ENCODE measurements at places on chromosomes 5 and 9.
A peak's percentile ranks its signal among the peaks of the same experiment; 100 is the strongest.

- no peak for DNase-seq
Observed at GRCh38 chr9:131771646-131772045, 31.8 kb upstream of the RAPGEF1 start.

GRCh38 chr9:20616808-20617207 is 5.5 kb downstream of the MLLT3 start:
- DNase-seq = no peak

GRCh38 chr9:136567651-136568287 is 21.9 kb upstream of the NOTCH1 start:
- no peak for DNase-seq

- DNase-seq = no peak
Observed at GRCh38 chr9:135983208-135984071, 22.3 kb upstream of the UBAC1 start.

- DNase-seq = no peak
Observed at GRCh38 chr9:85466834-85467233, 274.9 kb downstream of the AGTPBP1 start.

- no peak for DNase-seq
Observed at GRCh38 chr5:1334831-1335539, 9.9 kb downstream of the CLPTM1L start.

DNA sequence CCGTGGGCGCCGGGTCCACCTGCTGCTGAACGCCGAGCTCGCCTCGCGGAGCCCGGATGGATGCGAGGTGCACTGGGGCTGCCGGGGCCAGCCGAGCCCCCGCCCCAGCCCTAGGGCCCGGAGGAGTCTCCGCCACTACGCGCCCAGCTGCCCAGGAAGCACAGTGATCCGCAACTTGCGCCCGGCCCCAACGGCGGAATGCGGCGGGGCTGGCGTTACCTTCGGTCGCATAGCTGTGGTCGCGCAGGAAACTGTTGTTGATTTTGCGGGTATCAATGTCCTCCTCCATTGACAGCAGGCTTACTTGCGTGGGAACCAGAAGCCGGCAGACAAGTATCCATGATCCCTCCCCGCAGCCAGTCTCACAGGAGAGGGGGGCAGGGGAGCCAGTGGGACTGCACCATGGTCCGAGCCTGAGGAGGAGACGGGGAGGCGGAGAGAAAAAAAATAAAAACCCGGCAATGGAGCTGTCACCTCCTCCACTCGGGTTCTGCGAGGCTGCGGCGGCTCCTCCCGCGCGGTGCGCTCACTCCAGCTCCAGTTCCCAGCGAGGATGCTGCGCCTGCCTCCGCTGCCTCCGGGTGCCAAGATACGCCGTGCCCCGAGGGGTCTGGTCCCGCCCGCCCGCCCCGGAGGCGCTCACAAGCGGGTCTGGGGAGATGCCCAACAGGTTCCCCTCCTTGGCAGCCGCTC is 628 bp downstream of the PPP2R2B start:
- DNase-seq = peak; percentile 33

DNA sequence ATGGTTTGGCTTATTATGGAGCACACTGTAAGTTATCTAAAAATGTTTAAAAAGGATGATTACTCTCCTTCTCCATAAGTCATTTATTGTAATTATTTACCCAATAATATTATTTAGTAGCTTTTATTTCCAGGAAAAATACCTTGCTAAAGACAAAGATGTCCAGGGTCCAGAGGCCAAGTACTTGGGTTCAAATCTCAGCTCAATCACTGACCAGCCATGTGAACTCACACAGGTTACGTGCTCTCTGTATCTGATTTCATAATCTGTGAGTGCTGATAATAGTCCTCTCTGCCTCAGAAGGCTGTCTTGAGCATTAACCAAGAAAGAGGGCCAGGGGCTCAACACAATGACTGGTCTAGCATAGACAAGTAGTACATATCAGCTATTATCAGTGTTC is 27.0 kb downstream of the ALDH1A1 start:
- DNase-seq = no peak

- DNase-seq = no peak
Observed at GRCh38 chr9:89668216-89668865, 63.5 kb downstream of the GADD45G start.

- no peak for DNase-seq
Observed at GRCh38 chr5:122723606-122724352, 51.1 kb upstream of the SNX2 start.

GRCh38 chr9:86807367-86807976 is 139.8 kb downstream of the GAS1 start:
- DNase-seq = no peak

DNA sequence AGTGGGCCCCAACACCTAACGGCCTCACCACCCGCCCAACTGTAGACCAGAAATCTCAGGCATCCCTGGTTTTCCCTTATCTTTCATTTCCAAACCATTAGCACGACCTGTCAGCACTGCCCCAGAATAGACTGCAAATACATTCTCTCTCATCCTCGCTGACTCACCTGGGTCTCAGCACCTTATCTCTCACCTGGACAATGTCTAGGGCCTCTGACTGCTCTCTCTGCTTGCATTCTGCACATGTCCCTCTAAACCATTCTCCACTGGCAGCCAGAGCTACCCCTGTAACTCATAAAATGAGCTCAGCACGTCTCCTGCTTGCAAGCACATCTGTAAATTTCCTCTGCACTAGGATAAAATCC is 12.7 kb downstream of the CKMT2 start:
- DNase-seq = no peak

- no peak for DNase-seq
Observed at GRCh38 chr9:112218908-112219307, 43.8 kb upstream of the SUSD1 start.

- no peak for DNase-seq
Observed at GRCh38 chr9:134980516-134980915, 62.8 kb upstream of the FCN1 start.

DNA sequence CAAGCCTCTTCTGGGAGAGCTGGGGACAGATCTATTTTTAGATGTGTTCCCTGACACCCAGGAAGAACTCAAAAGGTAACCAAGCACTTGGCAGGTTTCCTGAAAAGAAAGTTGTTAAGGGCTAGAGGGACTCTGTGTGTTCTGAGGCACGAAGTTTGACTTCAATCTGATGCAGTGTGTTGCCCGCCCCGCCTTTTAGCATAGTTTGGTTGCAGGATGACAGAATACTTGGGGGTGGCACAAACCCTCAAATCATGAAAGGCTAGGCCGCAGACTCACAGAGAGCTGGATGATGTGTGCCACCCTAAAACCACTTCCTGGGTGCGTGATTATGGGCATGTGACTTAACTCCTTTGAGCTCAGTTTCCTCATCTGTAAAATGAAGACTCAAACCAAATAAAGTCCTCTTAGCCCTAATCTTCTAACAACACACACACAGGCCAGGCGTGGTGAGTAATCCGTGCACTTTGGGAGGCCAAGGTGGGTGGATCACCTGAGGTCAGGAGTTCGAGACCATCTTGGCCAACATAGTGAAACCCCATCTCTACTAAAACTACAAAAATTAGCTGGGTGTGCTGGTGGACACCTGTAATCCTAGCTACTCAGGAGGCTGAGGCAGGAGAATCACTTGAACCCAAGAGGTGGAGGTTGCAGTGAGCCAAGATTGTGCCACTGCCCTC is 12.8 kb upstream of the NDFIP1 start:
- DNase-seq = no peak

- no peak for DNase-seq
Observed at GRCh38 chr9:113692256-113692655, 183.9 kb upstream of the ZNF618 start.

- DNase-seq = no peak
Observed at GRCh38 chr9:120646948-120647347, 67.0 kb upstream of the CDK5RAP2 start.

DNA sequence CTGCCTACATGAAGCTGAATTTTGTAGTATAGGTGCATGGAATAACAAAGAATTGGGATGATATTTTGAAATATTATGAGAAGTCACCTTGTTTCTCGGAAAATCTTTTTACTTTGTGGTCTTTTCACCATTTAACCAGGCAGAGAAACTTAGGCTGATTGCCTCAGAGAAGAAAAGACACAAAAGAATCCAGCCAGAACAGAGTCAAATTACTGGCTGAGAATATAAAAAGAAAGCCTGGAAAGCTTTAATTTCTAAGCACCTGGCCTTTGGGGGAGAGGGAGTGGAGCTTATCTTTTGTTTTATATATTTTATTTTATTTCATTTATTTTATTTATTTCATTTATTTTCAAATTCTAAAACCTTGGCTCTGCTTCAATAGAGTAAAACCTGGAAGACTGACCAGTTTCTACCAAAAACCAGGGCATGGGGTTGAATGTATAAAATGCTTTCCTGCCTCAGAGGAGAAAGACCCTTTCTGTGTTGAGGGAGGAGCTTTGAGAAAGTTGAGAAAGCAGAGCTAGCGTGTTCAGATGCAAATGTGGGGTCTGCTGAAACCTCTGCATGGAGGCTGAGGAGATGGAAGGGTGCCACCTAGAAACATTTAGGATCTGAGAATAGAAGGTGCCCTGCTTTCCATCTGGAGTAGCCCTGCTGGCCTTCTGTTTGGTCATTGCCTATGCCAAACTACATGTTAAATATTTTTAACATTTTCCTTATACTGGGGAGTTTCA is 81.6 kb downstream of the NREP start:
- DNase-seq = no peak

DNA sequence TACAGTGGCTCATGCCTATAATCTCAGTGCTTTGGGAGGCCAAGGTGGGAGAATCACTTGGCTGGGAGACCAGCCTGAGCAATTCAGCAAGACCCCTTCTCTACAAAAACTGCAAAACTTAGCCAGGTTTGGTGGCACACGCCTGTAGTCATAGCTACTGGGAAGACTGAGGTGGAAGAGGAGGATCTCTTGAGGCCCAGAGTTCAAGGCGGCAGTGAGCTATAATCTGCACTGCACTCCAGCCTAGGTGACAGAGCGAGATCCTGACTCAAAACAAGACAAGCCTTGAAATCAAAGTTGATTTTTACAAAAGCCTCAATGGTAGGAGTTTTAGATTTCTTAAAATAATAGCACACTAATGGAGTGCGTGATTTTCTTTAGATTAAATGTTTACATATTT is 14.6 kb downstream of the UBE2D2 start:
- DNase-seq = no peak

- no peak for DNase-seq
Observed at GRCh38 chr5:113632996-113633395, 119.5 kb downstream of the YTHDC2 start.

DNA sequence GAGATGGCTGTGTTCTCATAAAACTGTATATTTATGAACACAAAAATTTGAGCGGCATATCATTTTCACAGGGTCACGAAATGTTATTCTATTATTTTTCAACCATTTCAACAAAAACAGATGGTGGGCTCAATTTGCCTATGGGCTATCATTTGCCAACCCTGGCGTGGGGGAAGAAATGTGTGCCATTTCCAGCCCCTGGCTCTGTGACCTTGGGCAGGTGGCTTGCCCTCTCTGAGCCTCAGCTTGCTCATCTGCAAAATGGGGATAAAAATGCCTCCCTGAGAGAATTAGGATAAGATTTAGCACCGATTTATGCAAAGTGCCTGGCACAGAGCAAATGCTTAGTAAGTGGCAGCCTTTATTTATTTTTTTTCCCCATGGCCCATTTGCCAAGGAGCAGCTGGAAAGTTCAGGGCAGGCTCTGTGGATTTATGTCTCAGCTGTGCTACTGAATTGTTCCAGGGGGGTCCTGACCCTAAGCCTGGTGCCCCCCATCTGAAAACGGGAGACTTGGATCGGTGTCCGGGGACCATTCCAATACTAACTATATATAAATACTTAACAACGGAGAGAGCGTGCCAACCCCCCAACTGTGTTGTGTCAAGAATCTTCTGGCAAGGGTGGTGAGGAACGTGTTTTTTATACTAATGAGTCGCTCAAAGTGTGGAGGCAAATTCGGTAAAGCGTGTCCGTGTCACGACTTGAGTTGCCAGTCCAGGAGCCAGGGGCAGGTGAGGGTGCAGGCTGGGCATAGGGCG is 34.5 kb downstream of the HRH2 start:
- no peak for DNase-seq

GRCh38 chr5:31854181-31855133 is 215.5 kb downstream of the PDZD2 start:
- DNase-seq = peak; percentile 81

- DNase-seq = no peak
Observed at GRCh38 chr5:96637196-96637595, 25.0 kb upstream of the CAST start.

GRCh38 chr5:73424556-73424977 is 24.0 kb downstream of the FOXD1 start:
- no peak for DNase-seq

- DNase-seq = no peak
Observed at GRCh38 chr9:38338342-38339018, 54.0 kb upstream of the ALDH1B1 start.

DNA sequence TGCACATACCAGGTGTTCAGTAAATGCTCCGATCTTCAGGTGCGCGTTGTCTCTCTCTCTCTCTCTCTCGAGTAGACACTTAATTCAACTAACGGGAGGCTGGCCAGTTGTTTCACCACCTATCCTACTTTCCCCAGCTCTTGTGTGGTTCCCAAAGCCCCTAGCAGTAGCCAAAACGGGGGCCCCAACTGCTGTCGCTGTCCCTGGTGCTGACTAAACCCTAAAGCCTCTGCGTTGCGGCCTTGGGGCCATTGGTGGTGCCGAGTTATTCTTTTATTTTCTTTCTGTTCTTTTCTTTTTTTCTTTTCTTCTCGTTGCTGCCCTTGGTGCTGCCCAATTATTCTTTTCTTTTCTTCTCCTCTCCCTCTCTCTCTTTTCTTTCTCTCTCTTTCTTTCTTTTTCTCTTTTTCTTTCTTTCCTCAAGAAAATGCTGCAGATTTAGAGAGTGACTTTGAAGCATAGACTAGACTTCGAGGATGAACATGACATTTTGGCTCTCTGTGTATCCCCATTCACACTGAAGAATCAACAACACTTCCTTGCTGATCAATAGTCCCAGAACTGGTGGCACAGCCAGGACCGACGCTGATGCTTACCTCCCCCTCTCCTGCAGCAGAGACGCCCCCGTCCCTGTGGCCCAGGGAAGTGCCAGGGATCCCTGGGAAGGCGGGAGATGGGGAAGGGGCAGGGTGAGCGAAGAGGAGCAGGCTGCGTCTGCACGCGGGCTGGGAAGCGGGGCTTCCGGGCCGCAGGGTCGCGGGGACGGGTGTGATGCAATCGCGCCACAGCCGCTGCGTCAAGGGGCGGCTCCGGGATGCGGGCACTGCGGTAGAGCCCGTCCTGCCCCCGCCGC is at the start of gene FBLL1:
TSS of gene FBLL1 (plus strand) at position 785 of the 853 bp plus-strand sequence. CDS start 200 bp downstream, outside the sequence.
- peak; percentile 76 for DNase-seq

- DNase-seq = no peak
Observed at GRCh38 chr9:129655154-129655553, 10.3 kb upstream of the PRRX2 start.

DNA sequence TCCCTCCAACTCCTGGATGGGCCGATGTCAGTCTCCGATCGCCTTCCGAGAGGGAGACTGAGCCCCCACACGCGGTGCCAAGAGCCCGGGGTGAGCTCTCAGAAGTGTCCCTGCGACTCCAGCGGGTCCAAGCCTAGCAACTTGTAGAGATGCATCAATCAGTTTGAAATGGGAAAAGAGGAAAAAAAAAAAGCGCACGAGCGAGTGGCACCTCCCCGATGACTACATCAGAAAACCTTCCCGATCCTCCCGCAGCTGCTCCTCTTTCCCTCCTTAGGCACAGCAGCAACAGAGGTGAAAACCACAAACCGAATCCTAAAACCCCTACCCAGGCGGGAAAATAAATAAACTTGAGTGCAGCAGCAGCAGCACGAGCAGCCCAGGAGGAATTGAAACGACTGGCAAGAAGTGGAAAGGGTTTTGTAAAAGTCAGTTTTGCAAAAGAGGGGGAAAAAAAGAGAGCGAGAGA is 1.0 kb upstream of the EFNA5 start:
- no peak for DNase-seq
